ENCODE measurements at places on chromosomes 6 and 20.

GRCh38 chr6:109291902-109292301, 90.4 kb downstream of the CD164 start:
- no peak for DNase-seq

DNA sequence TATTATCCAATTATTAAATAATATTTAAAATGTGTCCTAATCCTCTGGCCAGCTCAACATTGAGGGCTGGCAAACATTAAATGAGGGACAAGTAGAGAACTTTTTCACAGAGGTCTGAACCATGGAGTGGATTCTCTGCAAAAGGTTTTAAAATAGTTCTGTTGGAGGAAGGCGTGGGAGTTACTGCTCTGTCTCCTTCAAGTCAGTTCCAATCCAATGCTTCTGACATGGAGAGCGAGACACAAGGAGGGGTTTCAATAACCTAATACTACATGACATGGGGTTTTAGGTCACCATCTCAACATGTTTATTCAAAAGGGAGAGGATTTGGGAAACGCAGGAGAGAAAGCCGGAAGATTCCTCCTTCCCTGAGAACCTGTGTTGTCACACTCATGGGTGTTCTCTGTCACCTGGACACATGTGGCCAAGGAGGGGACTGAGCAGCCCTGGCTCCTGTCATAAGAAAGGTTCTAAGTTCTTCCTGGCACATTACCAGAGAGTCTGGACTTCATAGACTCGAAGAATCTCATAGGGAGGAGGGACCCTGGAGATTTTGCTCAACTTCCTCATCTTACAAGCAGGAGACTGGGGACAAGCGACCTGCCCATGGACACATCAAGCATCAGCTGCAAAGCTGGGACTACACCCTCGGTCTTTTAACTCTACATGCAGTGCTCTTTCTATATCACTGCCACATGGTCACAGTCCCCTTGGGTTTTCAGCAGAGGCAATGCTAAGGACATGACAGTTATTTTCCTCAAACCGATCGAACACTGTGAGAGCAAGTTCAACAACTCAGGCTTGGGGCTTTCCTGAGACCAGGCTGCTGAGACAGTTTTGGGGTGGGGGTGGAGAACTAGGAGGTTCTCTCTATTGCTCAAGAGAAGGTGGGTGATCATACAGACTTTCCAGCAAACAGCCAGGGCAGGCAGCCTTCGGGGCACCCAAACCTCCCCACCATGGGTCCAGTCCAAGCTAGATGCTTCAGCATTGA, 38.6 kb downstream of the PRDM1 start:
- no peak for DNase-seq

GRCh38 chr6:1739680-1740079, 130.0 kb downstream of the FOXC1 start:
- DNase-seq = no peak

- no peak for DNase-seq
Observed at GRCh38 chr6:85118233-85118632, 331.6 kb upstream of the NT5E start.

DNA sequence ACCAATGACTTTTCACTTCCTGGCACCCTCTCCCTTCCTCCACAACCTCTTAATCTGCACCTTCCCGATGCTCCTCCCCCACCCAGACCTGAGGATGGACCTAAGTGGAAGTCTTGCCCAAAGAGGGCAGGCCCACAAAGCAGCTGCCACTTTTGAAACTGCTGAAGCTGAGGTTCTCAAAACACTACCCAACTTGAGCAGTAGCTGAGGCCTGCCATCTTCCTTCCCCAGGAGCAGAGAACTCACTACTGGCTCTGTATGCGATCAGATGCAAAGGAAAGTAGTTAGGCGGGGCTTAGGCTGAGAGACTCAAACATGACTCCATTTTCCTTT, 1.5 kb downstream of the HM13 start:
- DNase-seq = peak; percentile 9

DNA sequence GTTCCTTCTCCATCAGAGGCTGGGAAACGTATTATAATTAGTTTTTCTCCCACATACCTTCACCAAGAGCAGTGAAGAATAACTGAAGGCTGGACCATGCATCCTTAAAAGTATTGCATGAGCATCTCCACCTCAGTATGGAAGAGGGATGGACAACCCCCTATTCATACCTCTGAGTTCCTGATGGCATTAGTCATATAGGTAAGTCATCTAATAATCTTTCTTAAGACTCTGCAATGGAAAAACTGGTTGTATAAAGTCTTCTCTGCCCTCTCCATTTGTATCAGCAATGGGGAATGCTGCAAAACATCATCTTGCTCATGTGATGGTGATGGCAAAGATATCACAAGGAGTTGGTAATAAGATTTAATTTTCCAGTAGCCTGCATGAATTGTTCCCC, 24.5 kb downstream of the PGM3 start:
- DNase-seq = no peak

- DNase-seq = no peak
Observed at GRCh38 chr20:59150821-59151251, 12.8 kb upstream of the ZNF831 start.

DNA sequence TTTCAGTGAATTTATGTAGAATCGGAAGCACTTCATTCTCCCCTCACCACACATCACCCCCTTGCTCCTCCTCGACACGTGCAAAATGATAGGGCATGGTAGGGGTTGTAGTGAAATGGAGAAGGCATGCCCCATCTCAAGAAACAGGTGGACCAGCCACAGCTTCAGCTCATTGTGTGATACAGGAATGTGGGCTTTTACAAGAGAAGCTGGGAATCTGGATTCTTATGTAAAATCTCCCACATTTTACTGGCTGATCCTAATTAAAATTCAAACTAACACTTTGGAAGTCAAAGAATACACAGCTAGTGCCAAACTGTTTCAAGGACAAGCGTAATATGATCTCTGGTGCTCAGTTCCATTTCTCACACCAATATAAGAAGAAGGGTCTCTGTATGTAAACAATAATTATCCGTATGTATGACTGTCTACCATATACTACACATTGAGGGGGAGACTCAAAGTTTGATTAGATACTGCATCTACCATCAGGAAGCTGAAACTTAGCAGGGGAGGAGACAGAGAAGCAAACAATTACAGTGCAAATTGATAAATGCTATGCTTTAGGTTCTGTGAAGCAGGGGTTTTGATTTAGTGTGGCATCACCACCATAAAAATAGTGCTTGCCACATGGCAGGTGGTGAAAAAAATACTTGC, 24.3 kb upstream of the KIAA0408 start:
- DNase-seq = no peak

GRCh38 chr6:42984924-42985475, 630 bp downstream of the PPP2R5D start:
- peak; percentile 14 for DNase-seq

DNA sequence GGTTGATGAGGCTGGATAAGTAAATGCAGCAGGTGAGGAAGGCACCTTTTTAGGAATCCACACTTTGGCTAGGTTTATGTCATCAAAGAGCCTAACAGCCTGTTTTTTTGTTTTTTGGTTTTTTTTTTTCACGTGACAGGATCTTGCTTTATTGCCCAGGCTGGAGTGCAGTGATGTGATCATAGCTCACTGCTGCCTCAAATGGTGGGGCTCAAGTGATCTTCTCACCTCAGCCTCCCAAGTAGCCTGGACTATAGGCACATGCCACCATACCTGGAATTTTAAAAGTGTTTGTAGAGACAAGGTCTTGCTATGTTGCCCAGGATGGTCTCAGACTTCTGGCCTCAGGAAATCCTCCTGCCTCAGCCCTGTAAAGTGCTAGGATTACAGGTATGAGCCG, 36.1 kb downstream of the ZNF334 start:
- no peak for DNase-seq

DNA sequence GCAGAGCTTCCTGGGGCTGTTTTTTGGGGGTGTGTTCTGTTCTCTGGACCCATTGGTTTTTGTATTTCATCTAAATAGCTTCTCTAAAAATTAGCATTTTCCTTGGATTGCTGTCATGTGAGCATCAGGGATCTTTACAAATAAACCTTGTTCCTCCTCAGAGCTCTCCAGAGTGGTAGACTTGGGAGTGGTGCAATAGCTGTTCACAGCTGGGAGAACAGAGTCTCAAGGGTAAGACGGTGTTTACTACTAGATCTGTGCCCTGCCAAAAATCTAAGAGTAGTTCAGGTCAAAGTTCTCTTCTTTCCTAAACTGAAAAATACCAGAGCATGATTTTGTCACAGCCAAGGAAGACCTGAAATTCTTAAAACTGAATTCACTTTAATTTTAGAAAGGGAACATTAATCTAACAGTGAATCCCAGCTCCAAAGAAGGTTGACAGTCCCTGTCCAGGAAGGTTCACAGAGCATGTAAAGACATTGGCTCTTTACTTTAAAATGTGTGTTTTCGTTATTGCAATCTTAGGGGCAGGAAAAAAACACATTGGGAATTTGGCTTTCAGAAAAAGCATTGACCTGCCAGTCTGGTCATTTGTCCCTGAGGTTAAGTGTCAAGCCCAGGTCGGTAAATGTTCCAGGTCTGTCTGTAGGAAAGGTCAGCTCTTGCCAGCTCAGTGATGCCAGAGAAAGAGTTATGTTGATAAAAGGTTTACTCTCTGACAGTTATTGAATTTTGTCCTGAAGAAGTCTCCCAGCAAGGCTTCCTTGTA, 43.3 kb downstream of the VAPB start:
- no peak for DNase-seq

- no peak for DNase-seq
Observed at GRCh38 chr20:4767084-4767483, 45.4 kb downstream of the PRND start.

DNA sequence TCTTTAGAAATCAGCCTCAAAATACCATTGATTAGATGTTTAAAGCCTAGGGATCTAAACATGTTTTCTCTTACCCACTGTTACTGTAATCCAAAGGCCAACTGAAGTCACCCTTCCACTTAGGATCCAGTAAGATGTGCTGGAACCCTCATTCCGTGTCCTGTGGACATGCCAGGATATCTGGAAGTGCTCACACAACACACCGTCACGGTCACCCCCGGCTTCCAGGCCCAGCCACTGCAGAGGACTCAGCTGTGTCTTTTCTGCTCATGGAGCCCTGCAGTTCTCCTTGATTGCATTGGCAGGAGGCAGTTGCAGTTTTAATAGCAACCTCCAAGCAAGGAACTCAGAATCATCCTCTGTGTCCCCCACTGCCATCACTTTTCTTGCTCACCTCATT, 93.3 kb downstream of the CAP2 start:
- DNase-seq = no peak

DNA sequence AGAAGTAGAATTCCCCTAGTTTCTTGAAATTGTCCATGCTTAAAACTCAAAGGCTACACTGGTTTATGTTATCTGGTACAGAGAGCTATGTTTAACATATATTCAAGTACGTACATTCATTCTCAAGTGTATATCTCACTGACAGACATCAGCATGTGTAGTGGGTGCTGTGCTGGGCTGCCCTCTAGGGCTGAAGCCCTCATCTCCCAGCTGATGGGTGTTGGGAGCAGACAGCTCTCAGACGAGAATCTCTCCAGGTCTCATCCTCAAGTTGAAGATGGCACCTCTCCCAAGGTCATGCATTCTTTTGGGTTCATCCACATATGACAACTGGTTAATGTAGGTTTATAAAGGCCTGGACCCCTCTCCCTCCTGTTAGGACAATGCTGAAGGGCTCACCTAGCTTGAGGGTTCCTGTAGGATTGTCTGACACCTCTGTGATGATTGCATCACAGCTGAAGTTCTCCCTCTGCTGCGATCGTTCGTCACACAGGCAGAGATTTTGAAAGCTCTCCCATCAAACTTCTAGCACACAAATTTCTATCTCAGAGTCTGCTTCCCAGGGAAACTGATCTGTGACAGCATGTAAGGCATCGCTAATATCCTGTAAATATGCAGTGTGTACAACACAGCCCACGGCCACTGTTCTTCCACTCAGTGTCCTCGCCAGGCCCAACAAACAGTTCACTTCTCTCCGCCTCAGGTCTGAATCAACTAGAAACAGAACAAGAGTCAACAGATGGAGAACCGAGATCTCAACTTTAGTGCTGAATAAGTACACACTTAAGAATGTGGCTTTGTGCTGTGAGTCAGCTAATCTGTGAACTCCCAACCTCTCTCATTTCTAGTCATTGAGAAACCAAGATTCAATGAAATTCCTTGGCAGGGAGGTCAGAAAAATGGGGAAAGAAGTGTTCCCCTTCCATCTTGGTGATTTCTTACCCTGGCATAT, 43.2 kb downstream of the PREP start:
- DNase-seq = no peak

- no peak for DNase-seq
Observed at GRCh38 chr6:121055572-121056163, 278.6 kb downstream of the TBC1D32 start.

DNA sequence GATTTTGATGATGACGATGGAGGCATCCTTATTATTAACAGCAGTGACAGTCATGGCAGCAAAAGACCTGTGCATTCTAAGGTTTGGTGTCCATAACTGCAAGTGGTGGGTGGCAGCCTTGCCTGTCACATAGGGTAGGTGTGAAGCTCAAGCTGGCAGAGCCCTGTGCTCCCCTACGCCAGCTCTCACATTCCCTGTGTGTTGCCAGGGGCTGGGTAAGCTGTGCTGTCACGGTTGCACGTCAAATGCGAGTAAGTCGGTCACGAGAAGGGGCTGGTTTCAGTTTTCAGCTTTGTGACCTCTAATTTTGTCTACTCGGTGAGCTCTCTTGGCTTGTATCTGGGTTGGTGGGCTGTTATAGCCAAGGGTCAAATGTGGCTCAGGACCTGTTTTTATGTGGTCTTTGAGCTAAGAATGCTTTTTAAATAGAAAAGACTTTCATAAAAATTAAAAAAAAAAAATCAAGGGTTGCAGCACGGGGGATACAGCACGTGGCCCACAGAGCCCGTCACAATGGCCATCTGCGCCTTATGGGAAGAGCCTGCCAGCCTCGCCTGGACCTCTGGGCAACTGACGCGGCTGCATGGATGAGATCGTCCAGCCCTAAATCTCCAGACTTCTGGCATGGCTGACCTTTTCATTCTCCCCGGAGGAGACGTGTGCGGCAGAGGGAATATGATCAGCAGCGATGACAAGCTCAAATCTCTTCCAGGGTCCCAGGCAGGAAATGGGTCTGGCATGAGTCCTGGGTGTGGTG, 148.5 kb downstream of the PHACTR3 start:
- no peak for DNase-seq

- no peak for DNase-seq
Observed at GRCh38 chr6:12798326-12798725, 81.8 kb downstream of the PHACTR1 start.

- no peak for DNase-seq
Observed at GRCh38 chr6:30935018-30935417, 3.0 kb upstream of the SFTA2 start.

DNA sequence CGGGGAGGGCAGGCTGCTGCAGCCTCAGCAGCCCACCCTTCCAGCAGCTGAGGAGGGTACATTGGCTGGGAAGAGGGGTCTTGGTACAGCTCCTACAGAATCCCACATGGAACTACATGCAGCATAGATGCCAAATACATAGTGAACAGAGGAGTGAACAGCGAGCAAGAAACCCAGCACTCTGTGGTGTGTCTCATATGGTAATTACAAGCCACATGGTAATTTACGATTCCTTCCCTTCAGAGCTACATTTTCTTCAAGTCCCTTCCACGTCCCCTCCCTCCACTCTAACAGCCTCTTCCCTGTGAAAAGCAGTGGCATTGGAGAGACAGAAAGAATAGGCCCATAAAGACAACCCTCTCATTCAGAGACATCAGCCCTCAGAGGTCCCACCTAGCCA, 167.7 kb downstream of the SYNDIG1 start:
- no peak for DNase-seq

GRCh38 chr20:916125-916799, at the start of gene ANGPT4:
TSS of gene ANGPT4 (minus strand) at chr20:916334. CDS start at chr20:916214, 120 bp downstream.
- no peak for DNase-seq

- peak; percentile 64 for DNase-seq
Observed at GRCh38 chr20:19944772-19945459, 72.2 kb upstream of the NAA20 start.

GRCh38 chr20:1896484-1897258, 1.5 kb downstream of the SIRPA start:
- DNase-seq = no peak

Data from T-helper 2 cell treated with Interferon-gamma antibody and Interleukin-4, amounts not matched to agents 5 μg/mL and 100 μg/mL, for 36 hours (primary cell).